Muscle of back (tissue), 13 donors: ENCODE measurements at places on chromosomes 2 and 18.
A peak's percentile ranks its signal among the peaks of the same experiment; 100 is the strongest.

- DNase-seq: no peak
Observed at GRCh38 chr2:199946196-199946595, 9.1 kb downstream of the TYW5 start.

DNA sequence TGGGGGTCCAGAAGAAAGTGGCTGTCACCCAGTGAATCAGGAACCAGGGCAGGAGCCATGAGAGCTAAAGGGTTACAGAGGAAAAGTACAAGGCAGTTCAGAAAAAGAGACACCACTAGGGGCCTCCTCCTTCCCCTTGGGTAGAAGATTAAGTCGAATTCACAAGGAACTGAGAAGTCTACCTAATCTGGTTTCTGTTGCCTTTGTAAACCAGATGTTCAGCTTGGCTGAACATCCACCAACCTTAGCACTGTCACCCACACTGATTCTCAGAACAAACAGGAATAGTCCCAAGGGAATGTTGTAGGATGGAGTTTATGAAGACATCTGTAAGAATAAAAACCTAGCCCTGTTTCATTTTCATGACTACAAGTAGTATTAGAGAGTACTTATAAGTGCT is 90.4 kb upstream of the NOSTRIN start:
- no peak for DNase-seq

DNA sequence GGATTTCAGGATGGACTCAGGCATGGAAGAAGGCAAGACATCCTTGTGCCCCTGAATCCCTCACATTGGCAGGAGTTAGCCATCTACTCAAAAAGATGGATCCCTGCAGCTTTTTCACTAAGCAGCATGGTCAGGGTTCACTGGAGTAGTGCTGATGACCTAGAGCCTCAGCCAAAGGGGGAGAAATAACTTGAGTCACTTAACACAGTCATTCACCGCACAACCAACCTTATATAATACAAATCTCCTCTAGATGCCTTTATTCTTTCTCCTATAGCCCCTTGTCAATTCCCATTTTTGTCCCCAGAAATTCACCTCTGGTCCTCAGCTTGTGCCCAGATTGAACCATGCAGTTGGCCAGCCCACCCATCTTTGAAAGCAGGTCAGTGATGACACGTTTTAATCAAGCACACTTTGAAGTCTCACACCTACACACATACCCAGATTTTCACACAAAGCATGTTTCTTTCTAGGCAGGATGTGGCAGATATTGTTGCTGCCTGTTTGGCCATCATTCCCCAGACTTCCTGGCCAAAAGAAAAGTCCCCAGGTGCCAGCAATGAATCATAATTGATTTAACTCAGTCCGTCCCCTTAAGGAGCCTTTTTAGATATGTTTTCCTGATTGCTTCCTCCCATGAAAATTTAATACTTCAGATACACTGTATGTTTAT is 84.2 kb downstream of the LBH start:
- DNase-seq: no peak

DNA sequence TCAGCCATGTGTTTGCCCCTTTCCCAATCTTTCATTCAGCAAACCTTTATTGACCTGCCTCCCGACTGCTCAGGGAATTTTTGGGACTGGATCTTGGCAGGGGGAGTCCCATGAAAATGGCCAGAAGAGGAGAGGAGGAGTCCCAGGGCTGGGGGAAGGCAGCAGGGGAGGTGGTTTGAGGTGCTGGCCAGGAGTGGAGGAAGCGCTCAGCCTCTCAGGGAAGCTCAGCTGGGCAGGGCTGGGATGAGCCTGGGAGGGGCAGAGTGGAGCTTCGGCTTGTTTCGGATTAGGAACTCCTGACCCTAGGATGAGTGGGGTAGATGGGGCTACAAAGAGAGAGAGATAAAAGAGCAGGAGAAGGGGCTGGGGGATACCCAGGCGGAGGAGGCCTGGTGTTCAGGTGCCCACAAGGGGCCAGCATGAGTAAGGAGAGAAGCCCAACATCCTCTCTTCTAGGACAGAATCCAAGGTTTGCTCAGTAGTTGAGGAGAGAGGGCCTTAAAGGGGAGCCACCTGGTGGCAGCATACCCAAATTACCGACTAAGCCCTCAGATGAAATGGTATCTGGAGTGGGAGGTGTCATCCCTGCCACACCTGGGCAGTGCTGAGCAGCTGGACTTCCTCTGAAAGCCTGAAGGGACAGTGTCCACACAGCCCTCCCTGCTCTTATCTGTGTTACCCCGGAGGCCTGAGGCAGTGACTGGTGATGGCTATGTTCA is 91.1 kb downstream of the INHBB start:
- peak; percentile 37 for DNase-seq

DNA sequence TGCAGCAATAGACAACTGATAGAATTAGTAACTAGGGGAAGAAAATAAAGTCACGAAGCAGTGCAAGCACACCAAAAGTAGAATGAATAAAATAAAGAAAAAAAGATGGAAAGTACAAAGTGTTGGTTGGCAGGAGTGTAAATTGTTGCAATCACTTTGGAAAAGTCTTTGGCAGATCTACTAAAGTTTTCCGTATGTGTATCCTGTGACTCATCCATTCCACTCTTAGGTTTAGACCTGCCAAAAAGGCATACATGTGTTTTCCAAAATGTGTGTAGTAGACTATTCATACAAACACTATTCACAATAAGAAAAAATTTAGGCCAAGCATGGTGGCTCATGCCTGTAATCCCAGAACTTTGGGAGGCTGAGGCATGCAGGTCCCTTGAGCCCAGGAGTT is 282.1 kb upstream of the FSIP2 start:
- peak; percentile 78 for DNase-seq

DNA sequence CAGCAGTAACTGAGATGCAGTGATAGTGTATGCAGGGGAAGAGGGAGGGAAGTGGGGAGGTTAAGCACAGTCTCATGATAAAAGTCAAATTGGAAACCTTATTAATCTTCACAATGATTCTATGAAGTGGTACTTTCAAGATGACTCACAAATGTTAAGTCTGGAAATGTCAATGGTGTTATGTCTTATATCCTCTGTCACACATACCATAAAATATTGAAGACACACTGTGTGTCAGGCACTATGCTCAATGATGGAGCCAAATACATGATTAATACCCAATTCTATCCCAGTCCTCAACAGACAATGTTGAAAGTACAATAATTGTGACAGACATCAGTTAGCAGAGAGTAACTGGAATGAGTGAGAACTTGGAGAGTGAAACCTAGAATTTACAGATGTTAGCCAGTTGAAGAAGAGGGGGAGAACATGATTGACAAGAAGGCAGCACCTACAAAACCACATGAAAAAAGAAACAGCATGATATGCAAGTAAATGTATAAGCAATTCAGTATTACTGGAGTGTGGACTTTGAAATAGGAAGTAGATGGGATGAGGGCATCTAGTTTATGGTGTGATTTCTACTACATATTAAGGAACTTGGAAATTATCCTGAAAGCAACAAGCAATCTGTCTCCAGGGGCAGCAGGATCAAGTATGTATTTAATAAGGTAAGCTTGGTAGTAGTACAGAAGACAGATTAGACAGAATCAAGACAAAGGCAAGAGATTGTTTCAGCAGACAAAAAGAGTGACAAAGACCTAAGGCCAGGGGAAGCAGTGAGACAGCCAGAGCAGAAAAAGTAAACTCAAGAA is 107.6 kb downstream of the STRN start:
- DNase-seq: no peak
